Hematopoietic multipotent progenitor cell treated with erythropoietin and hydrocortisone succinate and interleukin-3 and kit ligand, for 6 days (in vitro differentiated cells): ENCODE measurements at places on chromosomes 13 and 19.

GRCh38 chr13:97537110-97537509 is 103.1 kb downstream of the RAP2A start:
- DNase-seq: no peak

DNA sequence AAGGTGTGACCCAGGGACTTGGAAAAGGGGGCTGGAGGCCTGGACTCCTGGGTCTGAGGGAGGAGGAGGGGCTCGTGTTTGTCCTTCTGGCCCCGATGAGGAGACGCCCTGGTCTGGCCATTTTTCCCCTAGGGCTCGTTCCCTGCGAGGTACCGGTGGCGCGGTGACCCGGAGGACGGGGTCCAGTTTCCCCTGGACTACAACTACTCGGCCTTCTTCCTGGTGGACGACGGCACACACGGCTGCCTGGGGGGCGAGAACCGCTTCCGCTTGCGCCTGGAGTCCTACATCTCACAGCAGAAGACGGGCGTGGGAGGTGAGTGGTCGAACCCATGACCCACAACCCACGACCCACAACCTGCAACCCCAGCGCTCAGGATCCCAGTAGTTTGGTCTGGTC is 10.8 kb downstream of the TRPM4 start:
- DNase-seq: no peak

GRCh38 chr19:3146677-3147100 is 10.9 kb downstream of the GNA15 start:
- peak; percentile 50 for DNase-seq

- peak; percentile 78 for DNase-seq
Measured at GRCh38 chr19:40190891-40191835, at the start of gene MAP3K10. Gene MAP3K10, plus strand, starts transcription at chr19:40191426. Its CDS starts 606 bp downstream, at chr19:40192032.

DNA sequence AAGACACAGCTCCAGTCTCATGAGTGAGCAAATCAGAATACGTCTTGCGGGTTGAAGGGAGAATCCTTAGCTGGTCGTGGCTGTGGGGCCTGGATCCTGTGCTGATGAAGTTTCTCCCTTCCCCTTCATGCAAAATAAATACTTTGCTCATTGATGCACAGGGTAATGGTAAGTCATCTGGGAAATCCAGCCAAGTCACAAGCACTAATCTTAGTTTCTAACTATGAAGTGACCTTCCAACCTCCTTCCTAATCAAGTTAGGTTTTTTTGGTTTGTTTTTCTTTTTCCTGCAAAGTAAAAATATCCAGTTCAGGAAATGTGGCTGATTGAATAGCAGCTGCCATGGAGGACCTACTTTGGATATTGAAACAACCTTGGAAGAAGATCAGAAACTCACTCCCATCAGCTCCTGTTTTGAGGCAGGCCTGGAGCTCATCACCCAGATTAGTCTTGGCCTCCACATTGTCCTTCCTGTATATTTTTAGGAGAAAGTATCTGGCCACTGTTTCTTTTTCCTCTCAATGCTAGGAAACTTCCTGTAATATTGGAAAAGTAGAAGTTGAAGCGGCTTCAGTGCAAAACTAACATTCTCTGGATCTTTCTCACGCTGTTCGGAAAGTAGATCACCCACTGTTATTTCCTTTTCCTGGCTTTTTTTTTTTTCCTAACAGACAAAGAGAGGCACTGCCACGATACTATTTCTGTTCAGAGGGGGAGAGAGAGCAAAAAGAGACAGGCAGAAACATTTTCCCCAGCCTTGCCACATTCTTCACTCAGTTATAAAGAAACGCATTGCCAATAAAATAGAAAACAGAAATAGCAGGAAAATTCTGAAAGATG is 12.3 kb upstream of the ARL11 start:
- no peak for DNase-seq

DNA sequence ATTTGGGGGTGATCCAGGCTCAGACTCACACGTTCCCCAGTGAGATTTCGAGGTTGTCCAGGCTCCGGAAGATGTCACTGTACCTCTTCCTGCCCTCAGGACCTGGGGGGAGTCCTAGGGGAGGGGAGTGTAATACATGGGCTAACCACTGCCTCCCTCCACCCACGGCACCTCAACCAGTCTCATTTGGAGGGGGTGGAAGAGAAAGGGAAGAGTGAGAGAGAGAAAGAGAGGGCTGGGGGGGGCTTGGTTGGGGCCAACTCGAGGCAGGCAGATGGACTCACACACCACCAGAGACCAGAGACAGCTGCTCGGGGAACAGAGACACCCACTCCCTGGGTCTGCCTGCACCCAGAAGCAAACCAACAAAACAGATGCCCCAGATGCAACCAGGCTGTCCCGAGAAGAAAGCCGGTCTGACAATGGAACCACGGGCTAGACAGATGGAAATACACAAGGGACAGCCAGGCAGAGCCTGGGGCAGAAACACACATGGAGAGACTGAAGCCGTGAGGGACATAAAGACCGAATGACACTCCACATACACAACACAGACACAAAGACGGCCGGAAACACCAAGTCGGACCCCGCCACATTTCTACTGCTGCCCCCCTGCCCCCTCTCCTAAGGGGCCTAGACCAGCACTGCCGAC is 825 bp downstream of the GMIP start:
- DNase-seq: peak; percentile 42

GRCh38 chr13:113417008-113417751 is 36.1 kb downstream of the ADPRHL1 start:
- no peak for DNase-seq

DNA sequence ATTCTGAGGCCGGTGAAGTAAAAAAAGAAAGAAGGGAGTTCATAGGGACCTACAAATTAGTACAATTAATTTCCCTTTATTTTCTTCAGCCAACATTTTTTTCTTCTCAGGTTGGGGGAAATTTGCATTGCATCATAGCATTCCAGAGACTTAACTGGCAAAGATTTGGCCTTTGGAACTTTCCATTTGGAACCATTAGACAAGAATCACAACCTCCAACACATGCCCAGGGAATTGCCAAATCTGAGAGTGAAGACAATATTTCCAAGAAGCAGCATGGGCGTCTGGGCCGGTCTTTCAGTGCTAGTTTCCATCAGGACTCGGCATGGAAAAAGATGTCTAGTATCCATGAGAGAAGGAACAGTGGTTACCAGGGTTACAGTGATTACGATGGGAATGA is 6.4 kb upstream of the ERCC5 start:
- DNase-seq: no peak

DNA sequence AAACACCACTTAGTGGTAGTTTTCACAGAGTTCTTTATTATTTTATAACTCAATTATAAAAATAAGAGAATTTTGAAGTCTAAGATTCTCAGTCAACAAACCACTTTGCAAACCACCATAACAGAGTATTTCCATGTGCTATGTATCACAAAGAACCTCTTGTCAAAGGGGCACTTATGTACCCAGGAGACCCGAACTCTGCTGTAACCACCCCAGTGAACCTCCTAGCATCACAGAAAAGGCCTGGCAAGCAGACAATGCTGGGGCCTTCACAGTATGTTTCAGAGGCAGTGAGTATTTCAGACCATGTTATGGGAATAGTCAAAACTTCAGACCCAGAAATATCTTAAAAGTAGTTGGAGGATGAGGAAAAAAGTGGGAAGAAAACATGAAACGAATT is 714.1 kb downstream of the EFNB2 start:
- DNase-seq: no peak

DNA sequence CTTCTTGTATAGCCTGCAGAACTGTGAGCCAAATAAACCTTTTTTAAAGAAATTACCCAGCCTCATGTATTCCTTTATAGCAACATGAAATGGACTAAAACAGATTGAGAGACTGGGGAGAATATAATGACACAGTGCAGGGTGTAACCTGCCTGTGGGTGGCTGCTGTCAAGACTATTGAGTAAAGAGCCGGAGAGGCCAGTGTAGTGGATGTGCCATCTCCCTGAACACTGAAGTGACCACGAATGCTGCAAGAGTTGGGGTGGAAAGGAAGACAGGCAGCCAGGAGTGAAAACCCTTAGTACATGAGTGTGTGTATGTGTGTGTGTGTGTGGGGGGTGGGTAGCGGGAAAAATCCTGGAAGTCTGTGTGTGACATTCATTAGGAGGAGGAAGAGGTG is 55.2 kb upstream of the FLT1 start:
- no peak for DNase-seq

DNA sequence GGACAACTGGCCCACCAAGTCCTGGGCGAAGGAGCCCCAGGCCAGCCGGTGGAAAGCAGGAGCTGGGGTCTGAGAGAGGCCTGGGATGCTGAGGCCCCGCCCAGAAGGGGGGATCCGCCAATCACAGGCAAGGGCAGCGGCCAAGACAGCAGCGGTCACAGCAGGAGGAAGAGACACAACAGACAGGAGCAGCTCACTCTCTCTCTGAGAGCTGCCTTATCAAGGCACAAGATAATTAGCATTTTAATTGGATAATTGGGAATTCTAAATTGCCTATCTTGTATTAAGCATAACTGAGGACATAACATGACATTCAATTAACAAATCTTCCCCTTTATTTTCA is 46.2 kb downstream of the CEBPG start:
- DNase-seq: no peak

DNA sequence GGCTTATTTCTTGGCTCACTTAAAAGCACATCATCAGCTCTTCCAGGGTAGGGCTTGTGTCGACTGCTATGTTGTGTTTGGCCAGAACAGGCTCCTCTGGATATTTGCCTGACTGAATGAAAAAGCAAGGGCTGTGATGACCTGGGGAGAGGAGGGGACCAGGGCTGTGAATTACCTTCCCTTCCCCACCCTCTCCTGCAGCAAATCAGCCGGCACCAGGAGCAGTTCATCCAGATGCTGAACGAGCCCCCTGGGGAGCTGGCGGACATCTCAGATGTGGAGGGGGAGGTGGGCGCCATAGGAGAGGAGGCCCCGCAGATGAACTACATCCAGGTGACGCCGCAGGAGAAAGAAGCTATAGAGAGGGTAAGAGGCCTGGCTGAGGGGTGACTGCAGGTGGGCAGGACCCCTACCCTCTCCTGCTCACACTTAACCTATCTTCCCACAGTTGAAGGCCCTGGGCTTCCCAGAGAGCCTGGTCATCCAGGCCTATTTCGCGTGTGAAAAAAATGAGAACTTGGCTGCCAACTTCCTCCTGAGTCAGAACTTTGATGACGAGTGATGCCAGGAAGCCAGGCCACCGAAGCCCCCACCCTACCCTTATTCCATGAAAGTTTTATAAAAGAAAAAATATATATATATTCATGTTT is 4.4 kb downstream of the GADD45GIP1 start:
- no peak for DNase-seq
